ENCODE measurements at places on chromosomes 1 and 21.

- no peak for DNase-seq
Observed at GRCh38 chr1:204256531-204256930, 42.7 kb upstream of the GOLT1A start.

DNA sequence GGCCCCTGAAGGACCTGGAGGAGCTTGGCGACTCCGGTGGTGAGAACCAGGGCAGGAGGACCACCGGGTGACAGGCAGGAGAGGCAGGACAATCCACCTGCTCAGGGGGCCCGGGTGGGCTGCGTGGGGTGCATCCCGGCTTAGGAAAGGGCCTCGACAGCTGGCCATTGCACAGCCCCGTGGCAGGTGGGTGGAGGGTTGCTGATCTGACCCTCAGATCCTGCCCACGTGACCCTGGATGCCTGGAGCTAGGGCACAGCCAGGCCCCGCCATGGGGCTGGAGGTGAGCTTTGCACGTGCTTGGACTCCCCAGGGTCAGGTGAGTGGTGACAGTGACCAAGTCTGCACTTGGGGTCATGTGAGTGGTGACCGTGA, 35.5 kb upstream of the SLC19A1 start:
- DNase-seq = no peak

DNA sequence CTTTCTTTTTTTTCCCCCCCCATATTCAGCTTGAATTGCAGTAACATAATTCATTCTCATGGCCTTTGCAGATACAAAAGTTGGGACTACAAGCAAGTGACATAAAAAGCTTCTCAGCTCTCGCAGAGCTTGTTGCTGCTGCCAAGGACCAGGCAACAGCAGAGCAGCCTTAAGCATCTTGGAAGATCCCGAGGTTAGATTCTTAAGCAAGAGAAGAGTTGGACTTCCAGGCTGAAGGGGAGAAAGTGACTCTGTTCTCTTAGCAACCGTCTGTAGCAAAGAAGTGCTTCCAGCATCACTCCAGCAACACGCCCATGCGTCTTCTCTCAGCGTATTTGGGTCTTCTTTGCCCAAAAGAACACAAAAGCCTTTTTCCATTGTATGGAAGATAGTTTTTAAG, 20.7 kb downstream of the AGT start:
- no peak for DNase-seq

DNA sequence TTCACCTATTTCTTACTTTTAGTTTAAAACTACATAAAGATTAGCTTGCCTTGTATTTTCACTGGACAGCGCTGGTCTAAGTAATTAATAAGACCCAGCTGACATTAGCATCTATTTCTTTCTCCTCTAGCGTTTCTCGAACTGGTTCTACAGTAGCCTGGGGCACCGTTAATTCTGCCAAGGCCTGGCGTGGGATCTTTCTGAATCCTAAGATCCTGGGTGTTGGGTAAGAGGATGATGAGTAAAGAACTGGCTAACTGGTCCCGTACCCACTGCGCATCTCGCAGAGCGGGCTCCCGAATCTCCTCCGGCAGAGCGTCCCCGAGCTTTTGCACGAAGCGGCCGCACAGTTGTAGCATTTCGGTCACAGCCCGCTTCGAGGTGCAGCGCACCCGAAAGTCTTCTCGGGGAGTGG, 309 bp downstream of the NSL1 start:
- DNase-seq = no peak

- DNase-seq = no peak
Observed at GRCh38 chr1:156064615-156065014, 3.7 kb downstream of the RAB25 start.

DNA sequence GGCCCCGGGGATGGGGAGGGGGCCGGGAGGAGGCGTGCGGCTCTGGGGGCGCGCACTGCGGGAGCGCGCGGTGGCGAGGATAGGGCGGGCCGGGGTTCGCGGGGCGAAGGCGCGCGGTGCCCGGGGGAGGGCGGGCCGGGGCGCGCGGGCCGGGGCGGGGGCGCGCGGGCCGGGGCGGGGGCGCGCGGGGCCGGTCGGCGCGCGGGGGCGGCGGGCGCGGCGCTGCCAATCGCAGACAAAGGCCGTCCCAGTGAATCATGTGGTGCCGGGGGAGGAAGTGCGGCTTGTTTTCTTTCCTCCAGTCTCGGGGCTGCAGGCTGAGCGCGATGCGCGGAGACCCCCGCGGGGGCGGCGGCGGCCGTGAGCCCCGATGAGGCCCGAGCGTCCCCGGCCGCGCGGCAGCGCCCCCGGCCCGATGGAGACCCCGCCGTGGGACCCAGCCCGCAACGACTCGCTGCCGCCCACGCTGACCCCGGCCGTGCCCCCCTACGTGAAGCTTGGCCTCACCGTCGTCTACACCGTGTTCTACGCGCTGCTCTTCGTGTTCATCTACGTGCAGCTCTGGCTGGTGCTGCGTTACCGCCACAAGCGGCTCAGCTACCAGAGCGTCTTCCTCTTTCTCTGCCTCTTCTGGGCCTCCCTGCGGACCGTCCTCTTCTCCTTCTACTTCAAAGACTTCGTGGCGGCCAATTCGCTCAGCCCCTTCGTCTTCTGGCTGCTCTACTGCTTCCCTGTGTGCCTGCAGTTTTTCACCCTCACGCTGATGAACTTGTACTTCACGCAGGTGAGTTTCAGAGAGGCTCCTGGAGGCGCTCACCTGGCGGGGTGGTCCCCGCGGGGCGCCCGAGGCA, at the start of gene GPR137B:
Gene GPR137B, plus strand, starts transcription at position 287 of the 851 bp plus-strand sequence. Its CDS starts 84 bp downstream, at position 371.
- DNase-seq = peak; percentile 50

DNA sequence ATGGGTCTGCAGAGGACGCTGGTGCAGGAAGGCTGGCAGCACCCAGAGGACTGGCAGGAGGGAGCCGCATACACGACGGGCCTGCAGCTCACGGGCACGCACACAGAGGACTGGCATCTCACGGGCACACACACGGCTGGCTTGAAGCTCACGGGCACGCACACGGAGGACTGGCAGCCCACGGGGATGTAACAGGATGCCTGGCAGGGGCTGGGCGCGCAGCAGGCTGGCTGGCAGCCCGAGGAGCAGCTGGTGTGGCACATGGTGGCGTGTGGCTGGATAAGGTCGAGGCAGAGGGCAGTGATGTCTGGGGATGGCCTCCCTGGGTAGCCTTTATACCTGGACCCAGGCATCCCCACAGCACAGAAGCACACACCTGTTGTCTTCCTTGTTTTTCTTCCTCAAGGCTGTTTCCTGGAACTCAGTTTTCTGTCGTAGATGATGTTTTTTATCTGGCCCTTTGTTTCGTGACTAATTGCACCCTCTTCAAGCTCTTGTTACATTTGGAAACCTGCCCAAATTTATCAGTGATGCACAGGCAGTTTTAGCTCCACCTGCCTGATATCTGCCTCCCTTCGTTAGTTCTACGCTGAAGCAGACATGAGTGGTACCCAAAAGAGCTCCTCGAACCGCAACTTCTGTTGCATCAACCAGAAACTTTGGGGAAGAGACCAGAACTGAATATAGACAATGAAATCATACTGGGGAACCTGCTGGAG, at the start of gene KRTAP12-1:
Gene KRTAP12-1, minus strand, starts transcription at position 303 of the 719 bp plus-strand sequence. Its CDS starts 40 bp downstream, at position 263.
- DNase-seq = no peak

- DNase-seq = no peak
Observed at GRCh38 chr1:240188139-240188538, 96.5 kb downstream of the FMN2 start.

GRCh38 chr1:85490270-85490985, 25.5 kb upstream of the DDAH1 start:
- no peak for DNase-seq

DNA sequence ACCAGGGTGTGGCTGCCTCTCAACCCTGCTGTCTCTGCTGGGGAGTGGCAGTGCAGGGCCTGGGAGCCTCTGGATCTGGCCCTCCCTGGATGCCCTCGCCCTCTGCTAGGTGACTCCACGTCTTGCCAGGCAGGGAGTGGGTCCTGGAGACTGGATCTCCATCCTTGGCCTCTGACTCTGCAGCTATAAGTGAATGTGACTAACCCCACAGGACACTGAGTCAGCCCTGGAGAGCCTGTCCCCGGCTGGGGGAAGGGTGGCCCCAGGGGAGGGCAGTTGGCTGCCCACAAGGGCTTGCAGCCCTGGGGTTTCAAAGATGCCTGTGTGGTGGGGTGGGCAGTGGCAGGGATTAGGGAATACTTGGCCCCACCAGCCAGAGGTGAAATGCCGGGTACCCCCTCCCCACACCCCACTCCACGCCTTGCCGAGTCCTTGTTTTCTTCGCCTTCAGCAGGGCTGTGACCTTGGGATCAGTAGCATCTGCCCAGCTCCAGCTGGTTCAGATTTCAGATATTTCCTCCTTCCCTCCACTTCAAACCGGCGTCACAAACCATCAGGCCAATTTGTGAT, 1.9 kb upstream of the MYBPH start:
- no peak for DNase-seq

- DNase-seq = peak; percentile 12
Observed at GRCh38 chr1:231869364-231869763, 242.8 kb downstream of the DISC1 start.

GRCh38 chr21:38820471-38821239, 14.9 kb downstream of the ETS2 start:
- DNase-seq = peak; percentile 63

DNA sequence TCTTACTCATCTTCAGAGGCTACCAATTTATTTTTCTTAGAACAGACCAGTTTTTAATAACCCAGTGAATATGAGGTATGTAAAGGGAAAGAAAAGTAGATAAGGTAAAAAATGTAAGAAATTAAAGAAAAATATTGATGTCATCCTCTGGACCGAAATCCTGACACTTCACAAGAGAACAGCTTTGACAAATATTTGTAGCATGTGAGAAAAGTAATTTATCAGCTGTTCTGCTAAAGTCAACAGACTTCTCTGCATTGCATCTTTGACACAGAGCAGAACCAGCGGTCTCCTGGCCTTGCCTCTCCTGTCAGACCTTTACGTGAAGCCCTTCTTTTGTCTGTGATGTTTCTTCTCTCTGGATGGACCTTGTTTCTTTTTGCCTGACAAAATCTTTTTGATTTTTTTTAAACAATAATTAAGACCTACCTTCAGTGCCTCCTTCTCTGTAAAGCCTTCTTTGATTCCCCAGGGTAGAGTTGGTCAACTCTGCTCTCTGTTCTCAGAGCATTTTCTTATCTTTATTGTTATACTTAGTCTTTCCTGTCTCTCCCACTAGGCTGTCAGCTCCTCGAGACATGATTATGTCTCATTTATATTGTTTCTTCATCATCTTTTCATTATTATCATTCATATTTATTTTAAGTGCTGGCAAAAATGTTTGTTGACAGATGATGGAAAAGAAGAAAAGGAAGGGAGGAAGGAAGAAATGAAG, 35.4 kb downstream of the RGS4 start:
- DNase-seq = no peak

DNA sequence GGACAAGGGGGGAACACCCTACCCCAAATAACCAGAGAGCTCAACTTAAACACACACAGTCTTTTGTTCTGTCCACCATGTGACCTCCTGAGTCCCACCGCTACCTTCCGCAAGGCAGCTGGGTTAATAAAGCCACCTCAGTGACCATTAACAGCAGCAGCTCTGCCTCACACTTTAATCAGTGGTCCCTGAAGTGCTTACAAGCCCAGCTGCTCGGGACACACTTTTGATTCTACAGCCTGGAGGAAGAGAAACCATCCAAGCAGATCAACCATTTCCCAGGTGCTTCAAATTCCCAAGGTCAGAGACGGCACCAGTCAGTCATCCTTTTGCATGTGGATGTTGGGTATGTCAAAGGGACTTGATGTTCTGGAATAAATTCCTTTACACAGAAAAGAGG, 70.1 kb downstream of the KCNJ15 start:
- DNase-seq = no peak
